WERI-Rb-1 (cell line): ENCODE measurements at places on chromosomes 5 and 9.
A peak's percentile ranks its signal among the peaks of the same experiment; 100 is the strongest.

GRCh38 chr5:96149546-96149945, 187.9 kb upstream of the ELL2 start:
- no peak for DNase-seq

- DNase-seq: no peak
These were observed 72.7 kb downstream of the CAST start for GRCh38 chr5:96734871-96735325.

DNA sequence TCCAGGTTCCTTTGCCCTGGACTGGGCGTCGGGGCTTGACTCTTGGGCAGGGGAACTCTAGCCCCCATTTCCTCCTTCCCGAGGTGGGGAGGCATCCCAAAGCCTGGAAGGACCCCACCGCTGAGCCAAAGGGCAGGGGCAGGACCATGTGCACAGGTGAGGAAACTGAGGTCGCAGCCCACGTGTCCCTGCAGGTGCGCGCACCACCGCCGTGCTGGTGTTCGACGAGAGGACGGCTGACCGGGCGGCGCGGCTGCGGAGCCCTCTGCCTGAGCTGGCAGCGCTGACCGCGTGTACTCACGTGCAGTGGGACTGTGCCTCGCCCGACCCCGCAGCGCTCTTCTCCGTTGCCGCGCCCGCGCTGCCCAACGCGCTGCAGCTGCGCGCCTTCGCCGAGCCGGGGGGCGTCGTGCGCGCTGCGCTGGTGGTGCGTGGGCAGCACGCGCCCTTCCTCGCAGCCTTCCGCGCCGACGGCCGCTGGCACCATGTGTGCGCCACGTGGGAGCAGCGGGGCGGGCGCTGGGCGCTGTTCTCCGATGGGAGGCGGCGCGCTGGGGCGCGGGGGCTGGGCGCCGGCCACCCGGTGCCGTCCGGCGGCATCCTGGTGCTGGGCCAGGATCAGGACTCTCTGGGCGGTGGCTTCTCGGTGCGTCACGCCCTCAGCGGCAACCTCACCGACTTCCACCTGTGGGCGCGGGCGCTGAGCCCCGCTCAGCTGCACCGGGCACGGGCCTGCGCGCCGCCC, 2.8 kb downstream of the ADGRD2 start:
- no peak for DNase-seq

- peak; percentile 18 for DNase-seq
These were observed 1.6 kb upstream of the BRINP1 start for GRCh38 chr9:119370816-119371215.

- peak; percentile 6 for DNase-seq
These were observed 1.3 kb upstream of the IL3 start for GRCh38 chr5:132059043-132059695.

- DNase-seq: no peak
These were observed 202.2 kb upstream of the VLDLR start for GRCh38 chr9:2419347-2419746.
